ENCODE measurements at places on chromosomes 3 and 15.

- DNase-seq: no peak
Measured at GRCh38 chr3:139448104-139448503, 28.2 kb downstream of the RBP2 start.

- no peak for DNase-seq
Measured at GRCh38 chr15:82663186-82663600, 16.0 kb upstream of the CPEB1 start.

- no peak for DNase-seq
Measured at GRCh38 chr3:16671690-16672089, 66.5 kb upstream of the DAZL start.

GRCh38 chr3:188158731-188159310 lies 4.9 kb downstream of the LPP start:
- no peak for DNase-seq

- DNase-seq: no peak
Measured at GRCh38 chr3:44348993-44349392, 10.4 kb downstream of the TCAIM start.

- no peak for DNase-seq
Measured at GRCh38 chr15:72809329-72809728, 25.8 kb upstream of the ADPGK start.

GRCh38 chr3:141280690-141281089 lies 49.1 kb downstream of the PXYLP1 start:
- no peak for DNase-seq

- no peak for DNase-seq
Measured at GRCh38 chr3:62277986-62278385, 95.4 kb downstream of the FEZF2 start.

- no peak for DNase-seq
Measured at GRCh38 chr15:100602823-100603393, 519 bp downstream of the ASB7 start.

DNA sequence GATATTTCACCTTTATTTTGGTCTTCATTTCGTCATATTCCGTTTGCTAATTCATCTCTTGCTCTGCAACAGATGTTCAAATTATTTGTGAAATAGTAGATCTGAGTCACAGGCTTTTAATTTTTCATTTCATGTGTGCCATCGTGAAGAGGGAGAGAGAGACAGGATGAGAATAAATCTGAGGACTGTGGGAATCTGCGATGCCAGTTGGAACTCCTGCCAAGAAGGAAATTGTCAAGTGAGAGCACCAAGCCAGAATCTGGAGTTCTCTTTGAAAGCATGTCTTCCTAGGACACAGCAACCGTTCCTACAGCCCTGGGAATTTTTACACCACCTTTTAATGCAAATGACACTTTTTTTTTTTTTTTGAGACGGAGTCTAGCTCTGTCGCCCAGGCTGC lies 48.8 kb downstream of the NSMCE3 start:
- DNase-seq: no peak

DNA sequence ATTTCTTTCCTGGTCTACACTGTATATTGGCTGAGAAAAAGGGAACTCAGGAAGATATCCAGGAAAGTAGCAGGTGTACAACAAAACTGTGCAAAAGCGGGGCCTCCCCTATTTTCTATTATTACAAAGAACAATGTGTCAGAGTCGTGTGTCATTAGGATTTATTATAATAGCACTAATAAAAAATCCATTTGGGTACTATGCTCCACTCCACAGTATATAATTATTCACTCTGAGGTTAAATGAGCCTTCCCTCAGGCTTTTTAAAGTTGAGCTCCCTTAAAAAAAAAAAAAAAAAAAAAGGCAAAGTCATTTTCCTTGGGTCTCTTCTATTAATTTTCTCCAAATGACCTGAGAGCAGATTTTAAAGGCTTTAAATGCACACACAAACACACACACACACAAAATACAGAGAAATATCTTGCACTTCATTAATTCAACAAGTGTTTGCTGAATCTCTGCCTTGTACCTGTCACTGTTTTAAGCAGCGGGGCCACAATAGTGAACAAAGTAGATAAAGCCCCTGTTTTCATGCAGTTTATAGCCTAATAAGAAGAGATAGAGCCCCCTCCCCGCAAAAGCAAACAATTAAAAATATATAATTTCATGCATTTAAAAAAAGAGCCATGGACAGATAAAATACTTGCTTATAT lies 1.3 kb upstream of the DPP8 start:
- DNase-seq: no peak

- no peak for DNase-seq
Measured at GRCh38 chr3:100230710-100231109, 30.1 kb upstream of the TBC1D23 start.

DNA sequence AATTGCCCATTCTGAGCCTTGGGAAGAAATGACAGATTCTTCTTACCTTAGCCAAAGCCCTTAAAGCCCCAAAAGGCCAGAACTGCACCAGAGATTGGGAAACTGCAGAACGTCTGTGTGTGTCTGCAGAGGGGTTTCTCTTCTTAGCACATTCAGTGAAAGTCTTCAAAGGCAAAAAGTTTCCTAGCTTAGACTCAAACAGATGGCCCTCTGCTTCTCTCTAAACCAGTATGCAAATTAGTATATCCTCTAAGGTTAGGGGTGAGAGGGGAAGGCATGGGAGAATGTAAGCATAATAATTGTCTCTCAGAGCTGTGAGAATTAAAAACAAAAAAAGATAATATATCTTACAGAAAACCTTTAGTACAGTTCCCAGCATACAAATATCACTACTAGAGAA lies 334.0 kb upstream of the MCTP2 start:
- no peak for DNase-seq

DNA sequence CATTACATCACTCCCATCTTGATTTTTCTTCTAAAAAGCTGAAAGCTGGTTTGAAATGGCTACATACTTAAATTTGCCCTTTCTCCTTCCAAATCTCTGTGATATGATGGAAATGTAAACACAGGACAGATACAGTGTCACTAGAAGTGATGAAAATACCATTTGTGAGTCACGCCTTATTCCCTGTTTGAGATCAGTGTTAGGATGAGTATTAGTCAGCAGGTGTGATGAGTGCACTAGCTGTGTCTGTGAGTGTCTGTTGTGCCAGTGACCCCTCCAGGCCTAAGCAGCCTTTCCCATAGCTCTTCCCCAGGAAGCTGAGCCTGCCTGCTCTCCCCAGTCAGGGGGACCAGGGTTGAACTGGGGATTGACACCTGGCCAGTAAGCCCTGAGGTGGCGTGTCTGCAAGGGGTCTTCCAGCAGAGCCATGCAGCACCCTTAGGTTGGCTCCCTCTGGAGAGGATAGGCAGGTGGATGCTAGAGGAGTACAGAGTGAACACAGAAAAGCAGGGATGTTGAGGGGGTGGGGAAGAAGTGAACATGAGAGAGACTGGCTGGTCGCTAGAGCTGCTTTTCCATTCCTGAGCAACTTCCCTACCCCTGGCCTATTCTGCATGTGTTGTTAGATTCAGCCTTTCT lies 92.0 kb downstream of the PDE8A start:
- DNase-seq: no peak

DNA sequence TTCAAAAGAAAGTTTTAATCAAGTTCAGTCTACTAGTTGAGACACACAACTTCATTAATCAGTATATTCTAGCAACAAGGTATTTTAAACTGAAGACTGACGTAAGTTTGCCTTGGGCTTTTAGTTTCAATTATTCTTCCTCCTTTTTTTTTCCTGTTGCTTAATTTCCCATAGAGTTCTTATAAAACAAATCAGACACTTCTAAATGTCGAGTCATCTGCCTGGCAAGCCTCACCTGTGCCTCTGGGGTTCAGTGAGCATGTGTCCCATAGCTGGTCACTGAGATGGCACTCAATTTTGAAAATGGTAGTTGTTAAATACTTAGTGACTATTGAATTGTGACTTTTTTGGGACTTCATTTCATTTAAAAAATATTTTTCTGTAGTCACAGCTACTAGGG lies 27.4 kb downstream of the NKIRAS1 start:
- DNase-seq: no peak

- DNase-seq: no peak
Measured at GRCh38 chr3:69235882-69236281, 113.5 kb upstream of the LMOD3 start.

DNA sequence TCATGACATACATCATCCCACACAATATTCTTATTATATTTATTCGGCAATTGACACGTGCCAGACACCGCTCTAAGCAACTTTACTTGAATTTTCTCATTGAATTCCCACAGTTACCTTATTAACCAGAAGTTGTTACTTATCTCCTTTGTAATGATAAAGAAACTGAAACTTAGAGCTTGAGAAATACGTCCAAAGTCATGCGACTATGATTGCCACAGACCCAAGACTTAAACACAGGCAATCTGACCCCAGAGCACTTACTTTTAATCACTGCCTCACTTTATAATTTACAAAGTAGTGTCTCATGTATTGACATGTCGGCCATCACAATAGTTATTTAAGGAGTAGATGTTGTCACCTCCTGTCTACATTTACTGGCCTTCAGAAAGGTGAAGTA lies 64.7 kb downstream of the ATP13A4 start:
- DNase-seq: no peak

DNA sequence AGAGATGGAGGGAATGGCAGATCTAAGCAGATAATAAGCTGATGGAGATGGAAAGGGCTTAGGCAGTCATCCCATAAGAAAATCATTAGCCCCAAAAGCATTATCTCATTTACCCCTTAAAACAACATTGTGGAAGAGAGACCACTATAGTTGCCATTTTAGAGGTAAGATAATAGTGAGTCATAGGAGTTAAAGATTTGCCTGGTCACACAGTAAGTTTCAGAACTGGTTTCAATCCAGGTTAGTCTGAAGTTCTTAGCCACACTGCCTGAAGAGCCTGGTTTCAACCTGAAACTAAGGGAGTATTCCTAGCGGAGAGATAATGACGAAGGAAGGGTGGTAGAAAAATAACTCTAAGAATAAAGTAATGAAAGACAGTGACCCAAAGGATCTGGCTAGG lies 13.0 kb upstream of the UBR1 start:
- DNase-seq: no peak

- DNase-seq: no peak
Measured at GRCh38 chr15:74610302-74610951, 5.2 kb upstream of the CLK3 start.
